Ovary (tissue), 10 donors: ENCODE measurements at places on chromosomes 6 and 20. TPM values are rescaled to one million over a fixed set of nuclear protein-coding genes. Genes with fewer than 3 reads are reported as not detected.

SRSF3 gene
- 343 TPM for total RNA-seq

PPP1R10 gene
- 106 TPM for total RNA-seq

METTL24 gene
- total RNA-seq = 13.5 TPM

JAG1 gene
- total RNA-seq = 30.5 TPM

TOX2 gene
- total RNA-seq = 1.1 TPM

LPA gene
- total RNA-seq = 0.80 TPM

SLC17A5 gene
- 6.7 TPM for total RNA-seq

FITM2 gene
- 9.3 TPM for total RNA-seq

SLC35D3 gene
- total RNA-seq = not detected
